Uterus (tissue), 4 donors: ENCODE measurements at places on chromosomes 4 and X. TPM values are rescaled to one million over a fixed set of nuclear protein-coding genes. Genes with fewer than 3 reads are reported as not detected.
A peak's percentile ranks its signal among the peaks of the same experiment; 100 is the strongest.

DNA sequence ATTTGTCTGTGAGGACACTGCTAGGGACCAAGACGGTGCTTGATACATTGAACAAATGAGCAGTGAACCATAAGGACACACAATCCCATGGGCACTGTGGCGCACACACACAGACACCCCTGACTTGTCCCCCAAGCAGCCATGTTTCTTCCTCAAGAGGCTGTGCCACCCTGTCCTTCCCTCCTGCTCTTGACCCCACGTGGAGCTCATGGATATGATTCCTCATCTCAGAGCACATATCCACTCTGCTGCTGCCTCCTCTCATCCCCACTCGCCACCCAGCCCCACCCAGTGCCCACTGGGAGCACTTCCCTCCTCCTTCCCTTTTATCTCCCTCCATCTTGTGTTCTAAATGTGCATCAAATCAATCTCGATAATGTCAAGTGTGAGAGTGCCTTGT lies 102.4 kb downstream of the PARM1 start:
- DNase-seq = no peak

DNA sequence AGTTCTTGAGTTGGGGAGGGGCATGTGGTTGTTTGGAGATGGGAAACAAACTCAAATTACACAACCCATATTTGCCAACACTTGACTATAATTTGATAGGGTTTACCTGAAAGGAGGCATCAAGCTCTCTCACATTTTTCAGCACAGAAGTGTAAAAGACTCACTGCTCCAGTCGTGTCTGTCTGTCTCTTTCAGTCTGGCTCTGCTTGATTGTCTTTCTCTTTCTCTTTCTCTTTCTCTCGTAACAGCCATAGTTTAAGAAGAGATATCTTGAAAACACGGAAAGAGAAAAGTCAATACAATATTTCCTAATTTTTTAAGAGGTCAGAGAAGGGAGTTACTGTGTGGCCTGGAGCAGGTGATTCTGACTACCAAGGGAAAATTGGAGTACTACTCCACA lies 413.6 kb upstream of the CXorf51A start:
- no peak for DNase-seq

GRCh38 chr4:7423801-7424552 lies 10.8 kb downstream of the PSAPL1 start:
- DNase-seq = no peak

GRCh38 chr4:32268863-32269262 lies 1548.7 kb downstream of the PCDH7 start:
- no peak for DNase-seq

- no peak for DNase-seq
Measured at GRCh38 chr4:119735165-119735651, 106.6 kb upstream of the PDE5A start.

DNA sequence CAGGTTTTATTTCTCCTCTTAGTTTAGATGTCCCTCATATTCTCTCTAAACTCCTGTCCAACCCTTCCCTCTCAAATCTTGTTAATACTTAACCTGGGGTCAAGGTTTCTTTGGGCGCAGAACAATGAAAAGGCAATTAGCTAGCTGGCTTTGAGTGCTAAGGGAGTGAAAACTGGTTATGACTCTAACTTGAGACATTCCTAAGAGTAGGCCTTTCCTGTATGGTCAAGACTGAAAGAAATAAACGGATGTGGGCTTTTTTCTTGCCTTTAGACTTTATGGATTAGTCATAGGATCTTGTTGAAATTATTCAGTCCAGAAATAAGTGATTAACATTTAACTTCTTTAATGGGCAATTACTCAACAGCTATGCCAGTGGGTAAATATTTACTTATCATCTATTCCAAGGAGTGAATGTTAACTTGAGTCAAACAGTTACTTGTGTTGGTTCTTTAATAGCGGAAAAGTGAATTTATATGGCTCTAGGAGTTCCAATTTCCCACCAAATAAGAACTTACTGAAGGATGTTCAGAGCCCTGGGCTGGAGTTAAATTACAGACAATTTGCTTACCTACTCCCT lies 141.7 kb upstream of the SCML1 start:
- DNase-seq = no peak

- no peak for DNase-seq
Measured at GRCh38 chr4:11615601-11616000, 186.9 kb upstream of the HS3ST1 start.

- no peak for DNase-seq
Measured at GRCh38 chr4:60938181-60938580, 261.9 kb upstream of the ADGRL3 start.

DNA sequence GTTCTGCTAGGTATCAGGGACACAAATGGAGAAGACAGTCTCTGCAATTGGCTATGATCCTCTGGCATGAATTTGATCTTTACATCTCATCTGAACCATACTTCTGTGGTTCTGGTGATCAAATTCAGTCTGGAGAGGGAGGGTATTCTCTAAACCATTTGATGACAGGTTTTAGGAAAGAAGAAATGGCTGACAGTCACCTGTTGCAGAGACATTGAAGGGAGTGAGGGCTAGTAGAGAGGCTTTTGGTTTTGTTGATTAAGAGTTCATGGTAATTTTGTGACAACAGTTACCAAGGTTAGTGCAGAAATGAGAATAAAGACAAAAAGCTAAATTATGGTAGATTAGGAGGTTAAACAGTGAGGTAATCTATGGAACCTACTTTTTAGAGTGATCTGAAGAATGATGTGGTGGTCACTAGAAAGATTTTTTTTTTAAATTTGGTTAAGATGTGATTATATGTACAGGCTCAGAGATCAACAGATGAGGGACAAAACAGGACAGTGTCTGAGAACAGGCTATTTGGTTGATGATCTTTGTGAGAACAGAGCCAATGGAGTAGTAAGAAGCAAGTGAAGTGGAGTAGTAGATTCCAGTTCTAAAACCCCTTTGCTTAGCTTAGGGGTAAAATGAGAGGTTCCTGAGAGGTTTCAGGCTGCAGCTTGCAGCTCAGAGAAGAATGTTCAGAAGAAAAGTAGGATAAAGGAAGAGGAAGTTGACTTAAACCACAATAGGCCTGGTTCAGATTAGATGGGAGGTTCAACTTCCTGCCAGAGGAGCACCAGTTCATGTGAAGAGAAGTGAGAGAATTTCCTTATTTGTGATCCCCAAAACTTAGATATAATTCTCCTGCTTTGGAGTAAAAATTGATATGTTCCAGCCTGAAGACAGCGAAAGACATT lies 34.7 kb downstream of the VSIG4 start:
- DNase-seq = no peak

DNA sequence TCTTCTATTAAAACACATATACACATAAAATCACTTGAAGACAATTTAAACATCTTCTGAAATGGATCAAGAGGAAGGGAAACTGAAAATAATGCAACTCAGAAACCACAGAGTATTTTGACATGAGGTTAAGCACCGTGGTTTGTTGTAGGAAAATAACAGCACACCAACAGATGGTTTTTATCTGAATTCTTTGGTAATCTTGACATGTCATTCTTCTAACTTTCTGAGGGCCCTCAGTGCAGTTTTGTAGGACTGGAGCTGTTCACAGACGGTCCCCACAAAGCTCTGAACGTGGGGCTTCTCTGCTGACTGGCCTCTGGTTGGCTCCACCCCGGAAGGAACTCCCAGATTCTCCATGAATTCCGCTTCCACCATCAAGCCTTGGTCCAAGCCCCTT lies 16.0 kb upstream of the TLR8 start:
- no peak for DNase-seq

GRCh38 chr4:11297627-11298026 lies 131.1 kb downstream of the HS3ST1 start:
- DNase-seq = no peak

- DNase-seq = no peak
Measured at GRCh38 chr4:12852338-12853307, 631.5 kb downstream of the RAB28 start.

DNA sequence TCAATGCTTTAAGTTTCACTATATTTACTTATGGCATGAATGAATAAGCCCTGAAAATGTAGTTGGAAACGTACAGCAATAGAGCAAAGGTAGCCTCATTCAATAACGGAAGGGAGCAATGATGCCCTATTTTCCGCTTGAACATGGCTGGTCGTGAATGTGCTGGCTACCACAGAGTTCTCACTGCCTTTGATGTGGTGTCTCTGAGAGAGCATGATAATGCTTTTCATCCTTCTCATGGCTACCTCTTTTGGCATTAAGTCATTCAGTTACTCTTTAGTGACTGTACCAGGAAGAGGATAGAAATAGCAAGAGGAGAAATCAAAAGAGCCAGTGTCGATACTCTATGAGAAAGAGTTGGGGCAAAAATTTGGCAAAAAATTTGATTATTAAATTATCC lies 308.0 kb downstream of the PPP3CA start:
- no peak for DNase-seq

- DNase-seq = no peak
Measured at GRCh38 chr4:53004497-53005148, 142.5 kb downstream of the RASL11B start.

GRCh38 chrX:41875142-41875541 lies 48.2 kb downstream of the CASK start:
- DNase-seq = no peak

- DNase-seq = no peak
Measured at GRCh38 chrX:39591099-39591498, 506.7 kb downstream of the BCOR start.

DNA sequence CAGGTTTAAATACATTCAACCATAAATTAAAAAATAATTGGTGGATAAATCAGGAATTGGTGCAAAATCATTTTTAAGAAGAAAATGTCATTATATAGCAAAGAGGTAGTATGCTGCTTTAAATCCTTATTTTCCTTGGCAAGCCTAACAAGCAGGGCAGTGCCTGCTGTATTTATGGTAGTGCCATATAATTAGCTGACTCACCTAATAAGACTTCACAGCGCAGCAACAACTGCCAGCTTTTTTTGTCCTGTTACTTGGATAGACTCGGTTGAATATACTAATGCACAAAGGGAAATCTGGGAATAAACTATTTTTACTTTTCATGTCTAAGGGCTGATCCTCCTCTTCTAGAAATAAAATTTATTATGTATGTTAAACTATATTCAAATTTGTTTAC lies 99.1 kb downstream of the SNCA start:
- DNase-seq = peak; percentile 49

DNA sequence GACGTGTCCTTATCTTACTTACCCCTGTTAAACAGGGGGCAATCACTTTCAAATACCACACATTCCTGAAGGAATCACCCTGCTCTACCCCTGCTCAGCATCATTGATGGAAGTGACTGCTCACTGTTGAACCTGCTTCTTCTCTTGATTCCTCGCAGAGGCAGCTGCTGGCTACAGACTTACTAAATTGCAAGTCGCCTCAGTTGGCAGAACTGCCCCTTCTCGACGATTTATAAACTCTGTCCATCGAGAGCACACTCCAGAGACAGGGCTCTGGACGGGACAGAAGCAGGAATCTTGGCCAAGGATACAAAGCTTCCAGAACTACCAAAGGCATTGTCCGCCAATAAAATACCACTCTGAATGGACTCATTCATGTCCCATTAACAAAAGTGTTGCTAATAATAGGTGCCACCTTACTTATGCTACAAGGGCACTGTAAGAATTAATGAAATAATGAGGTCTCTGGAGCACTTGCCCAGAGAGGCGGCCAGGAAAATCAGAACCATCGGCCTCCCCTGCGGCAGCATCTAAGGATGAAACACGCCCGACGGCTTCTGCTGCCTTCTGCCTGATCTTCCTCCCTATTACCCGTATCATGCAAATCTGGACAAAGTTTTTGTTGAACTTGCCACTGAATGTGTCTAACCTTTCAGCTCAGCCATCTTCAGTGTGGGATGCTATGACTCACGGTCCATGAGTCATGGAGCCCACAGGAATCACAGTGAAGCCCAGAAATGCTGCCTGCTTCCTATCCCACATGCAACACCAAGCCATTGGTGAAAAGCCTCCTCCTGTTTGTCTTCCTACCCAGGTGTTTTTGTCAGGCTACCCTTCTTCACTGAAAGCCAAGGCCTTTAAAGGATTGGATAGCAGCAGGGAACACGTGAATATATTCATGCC lies 164.9 kb downstream of the MAML3 start:
- peak; percentile 86 for DNase-seq

- DNase-seq = no peak
Measured at GRCh38 chr4:177680308-177680707, 238.1 kb upstream of the AGA start.

- DNase-seq = peak; percentile 41
Measured at GRCh38 chr4:122583906-122584305, 37.0 kb downstream of the IL21 start.

DNA sequence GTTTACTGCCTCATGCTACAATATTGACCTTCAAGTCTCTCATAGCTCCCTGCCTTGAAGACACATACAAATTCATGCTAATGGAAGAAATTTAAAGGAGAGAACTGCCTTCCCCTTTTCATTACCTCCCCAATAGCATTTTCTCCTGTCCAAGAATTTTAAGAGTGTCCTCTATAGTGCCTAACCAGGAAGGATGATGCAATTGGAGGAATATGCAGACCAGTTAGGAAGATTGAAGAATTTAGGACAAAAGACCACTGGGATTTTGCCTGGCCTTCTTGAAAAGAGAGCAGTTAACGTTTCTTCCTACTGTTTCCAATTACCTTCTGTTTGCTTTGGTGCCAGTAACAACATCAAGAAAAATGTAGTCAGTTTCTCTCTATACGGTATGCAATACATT lies 443.9 kb downstream of the INPP4B start:
- DNase-seq = no peak

DNA sequence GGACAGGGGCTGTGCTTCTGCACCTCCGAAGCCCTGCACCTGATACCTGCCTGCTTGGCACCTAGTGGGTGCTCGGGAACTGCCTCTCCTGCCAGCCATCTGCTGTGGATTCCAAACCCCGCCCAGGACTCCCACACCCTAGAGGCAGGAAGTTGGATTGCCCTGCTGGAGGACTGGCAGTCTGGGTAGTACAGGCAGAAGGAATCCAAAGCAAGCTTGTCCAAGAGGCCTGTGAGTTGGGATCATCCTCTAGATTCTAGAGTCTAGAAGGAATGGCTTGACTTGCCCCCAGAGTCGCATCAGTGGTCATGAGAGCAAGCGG lies 64.6 kb upstream of the MTM1 start:
- no peak for DNase-seq

DNA sequence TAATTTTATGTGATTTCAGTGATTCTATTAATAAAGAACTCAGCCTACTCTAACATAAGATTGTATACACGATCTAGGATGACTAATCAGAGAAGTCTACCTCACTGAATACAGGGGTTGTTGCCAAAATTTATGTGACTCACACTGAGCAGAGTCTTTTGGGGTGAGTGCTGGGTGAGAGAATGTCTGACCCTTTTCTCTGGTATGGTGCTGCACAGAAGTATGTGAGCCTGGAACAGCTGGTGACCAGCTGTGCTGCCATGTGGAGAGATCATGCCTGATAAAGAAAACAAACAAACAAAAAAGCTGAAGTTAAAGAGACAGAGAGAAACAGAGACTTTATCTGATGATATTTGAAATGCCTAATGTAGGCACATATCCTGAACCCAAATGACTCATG lies 618.1 kb upstream of the GRIA3 start:
- no peak for DNase-seq

Gene C4orf54
- not detected for total RNA-seq

Gene SLC16A2
- 26.1 TPM for total RNA-seq

Gene NR0B1
- total RNA-seq = not detected

Gene CYLC1
- not detected for total RNA-seq

Gene CT45A3
- not detected for total RNA-seq

Gene GRK4
- 6.0 TPM for total RNA-seq

Gene SLITRK2
- 0.59 TPM for total RNA-seq

Gene SSX4
- not detected for total RNA-seq

Gene WDR1
- 172 TPM for total RNA-seq

Gene TMPRSS11F
- not detected for total RNA-seq

Gene CXorf49
- not detected for total RNA-seq

Gene MAGEC1
- total RNA-seq = not detected

Gene GAGE12E
- not detected for total RNA-seq

Gene STAG2
- 62.4 TPM for total RNA-seq

Gene GSPT2
- total RNA-seq = 12.8 TPM
